ENCODE measurements at places on chromosomes 11 and 22.

DNA sequence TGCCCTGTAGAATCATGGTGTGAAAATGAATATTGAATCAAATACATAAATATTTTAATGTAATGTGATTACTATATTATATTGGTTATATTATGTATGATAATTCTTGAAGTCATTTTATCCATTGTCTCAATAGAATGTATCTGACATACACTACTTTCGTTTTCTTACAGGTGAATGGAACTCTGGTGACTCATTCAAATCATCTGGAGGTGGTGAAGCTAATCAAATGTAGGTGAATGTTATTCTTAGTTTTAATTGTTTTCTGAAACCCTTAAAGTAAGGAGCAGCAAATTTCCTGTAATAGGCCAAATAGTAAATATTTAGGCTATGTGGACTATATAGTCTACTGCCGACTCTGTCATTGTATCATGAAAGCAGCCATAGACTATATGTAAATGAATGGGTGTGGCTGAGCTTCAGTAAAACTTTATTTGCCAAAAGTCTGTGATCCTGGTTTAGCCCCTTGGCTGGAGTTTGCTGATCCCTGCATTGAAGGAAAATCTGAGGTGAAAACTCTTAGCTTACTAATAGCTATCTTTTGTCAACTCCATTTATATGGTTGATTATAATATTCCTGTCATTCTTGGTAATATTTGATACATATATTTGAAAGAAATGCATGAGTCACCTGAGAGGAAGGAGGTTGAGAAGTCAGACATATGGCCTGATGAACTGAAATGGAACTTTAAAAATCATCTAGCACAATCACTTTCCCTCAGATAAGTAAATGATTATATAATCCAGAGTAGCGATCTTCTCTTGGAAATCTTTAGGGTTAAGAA is 87.2 kb upstream of the GRIK4 start:
- no peak for DNase-seq

DNA sequence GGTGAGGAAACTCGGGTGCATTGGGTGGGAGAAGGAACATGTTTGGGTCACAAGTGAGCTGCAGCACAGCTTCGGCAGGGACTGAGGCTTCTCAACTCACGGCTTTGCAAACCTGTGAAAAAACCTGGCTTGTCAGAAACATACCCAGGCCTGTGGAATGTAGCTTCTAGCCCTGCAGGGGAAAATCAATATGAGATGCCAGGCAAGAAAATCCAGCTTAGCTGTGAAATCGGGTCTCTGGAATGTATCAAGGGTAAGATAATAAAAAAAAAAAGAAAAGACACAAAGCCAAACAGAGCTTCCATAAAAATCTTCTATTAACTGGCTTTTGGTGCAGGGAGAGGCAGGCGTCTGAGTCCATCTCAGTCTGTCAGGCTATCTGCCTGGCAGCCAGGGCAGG is 28.5 kb downstream of the UQCR10 start:
- DNase-seq: no peak

DNA sequence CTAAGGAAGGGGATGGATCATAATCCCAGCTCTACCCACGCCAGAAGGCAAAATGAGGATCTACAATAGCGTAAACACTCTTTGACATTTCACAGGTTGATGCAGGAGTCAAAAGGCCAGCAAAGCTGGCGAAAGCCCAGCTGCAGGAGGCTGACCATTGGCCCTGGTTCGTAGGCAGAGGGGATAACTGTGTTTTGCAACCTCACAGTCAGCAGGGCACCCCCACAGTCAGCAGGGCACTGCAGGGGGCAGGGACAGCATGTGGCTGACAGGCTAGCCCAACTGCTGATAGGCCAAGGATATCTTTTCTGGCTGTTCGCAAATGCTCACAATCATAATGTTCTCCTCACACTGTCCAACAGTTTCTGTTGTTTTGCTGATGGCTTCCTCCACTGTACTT is 372.7 kb downstream of the BUD13 start:
- DNase-seq: no peak

DNA sequence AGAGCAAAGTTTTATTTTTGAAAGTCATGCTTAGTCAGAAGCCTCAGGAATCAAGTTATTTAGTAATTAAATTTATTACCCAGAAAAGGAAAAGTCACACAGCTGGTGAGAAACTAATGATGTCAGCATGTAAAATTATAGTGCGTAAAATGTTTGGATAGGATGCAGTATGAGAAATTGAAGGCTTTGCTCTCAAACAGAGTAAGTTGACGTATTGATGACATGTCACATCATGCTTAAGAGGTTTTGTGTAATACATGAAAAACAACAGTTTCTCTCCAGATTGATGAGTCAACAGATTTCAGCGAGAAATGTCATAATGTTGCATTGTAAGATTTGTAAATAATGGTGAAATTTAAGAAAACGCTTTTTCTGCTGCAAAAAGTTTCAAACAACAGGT is 769.8 kb downstream of the METTL15 start:
- DNase-seq: no peak

Measured in cortex of kidney (tissue), 1 donor.